ENCODE measurements at places on chromosomes 16 and 17.

DNA sequence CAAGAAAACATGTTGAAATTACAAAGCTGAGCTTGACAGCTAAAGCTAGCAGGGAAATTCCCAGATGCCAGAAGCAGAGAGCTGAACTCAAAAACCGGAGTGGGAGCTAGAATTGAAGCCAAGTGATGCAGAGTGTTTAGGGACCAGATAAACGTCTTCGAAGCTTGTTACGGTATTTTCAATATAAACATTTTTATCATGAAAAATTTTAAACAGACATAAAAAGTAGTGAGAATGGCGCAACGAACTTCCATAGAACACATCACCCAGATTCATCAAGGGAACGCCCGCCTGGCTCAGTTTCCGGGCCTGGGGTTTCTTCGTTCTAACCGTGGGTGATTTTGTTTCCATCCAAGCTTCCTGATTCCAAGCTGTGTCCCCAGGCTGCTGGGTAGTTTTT, 18.1 kb downstream of the SPNS2 start:
- no peak for DNase-seq

DNA sequence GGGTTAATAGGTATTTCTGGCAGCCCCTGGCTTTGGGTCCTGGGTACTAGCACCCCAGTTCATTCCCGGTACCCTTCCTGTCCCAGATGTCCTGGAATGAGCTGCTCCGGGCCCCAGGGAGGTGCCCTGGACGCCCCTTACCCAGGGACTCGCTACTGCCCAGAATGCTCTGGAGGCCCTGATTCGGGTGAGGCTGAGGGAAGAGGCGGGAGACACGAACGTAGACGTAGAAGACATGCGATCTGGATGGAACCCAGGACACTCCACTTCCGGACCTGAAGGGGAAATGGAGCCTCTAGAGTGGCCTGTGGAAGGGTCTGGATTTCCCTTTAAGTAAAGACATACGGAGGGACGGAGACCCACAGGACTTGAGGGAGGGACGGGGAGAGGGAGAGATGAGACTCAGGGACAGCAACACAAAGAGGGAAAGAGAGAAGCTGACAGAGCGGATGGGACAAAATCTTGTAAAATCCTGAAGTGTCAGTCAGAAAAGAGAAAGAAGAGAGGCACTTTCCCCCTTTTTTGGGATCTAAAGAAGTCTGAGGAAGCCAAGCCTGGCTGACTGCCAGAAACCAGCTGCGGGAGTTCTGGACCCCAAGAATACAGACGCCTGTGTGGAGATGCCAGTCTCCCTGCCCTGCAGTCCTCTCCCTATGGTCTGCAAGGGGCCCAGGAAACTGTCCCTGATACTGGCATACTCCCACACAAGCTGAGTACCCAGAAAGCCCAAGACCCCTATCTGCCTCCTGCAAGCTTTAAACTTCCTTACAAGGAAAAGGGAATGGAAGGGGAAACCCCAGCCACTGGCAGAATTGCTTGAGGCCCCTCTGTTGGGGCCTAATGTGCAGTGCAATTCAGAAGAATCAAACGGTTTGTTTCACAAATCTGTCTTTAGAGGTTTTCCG, 1.0 kb upstream of the HOXB13 start:
- DNase-seq, result no peak

GRCh38 chr16:66911801-66912200, 6.9 kb downstream of the CDH16 start:
- DNase-seq, result no peak

DNA sequence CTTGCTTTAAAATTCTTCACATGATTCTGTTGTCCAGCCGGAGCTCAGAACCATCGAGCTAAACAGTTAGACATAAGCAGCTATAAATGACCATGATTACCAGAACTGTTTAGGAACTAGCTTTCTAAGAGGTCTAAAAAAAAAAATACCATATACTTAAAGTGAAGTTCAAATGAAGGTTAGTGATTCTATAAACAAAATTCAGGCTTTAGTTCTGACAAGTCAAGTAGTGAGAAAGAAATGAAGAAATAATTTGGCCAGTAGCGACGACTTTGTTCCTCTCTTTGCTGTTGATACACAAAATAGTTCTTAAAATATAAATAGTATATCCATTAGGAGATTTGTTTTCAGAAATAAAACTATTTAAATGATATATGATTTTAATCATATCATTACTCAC, 27.7 kb downstream of the ABCA8 start:
- no peak for DNase-seq

- no peak for DNase-seq
Observed at GRCh38 chr16:28923231-28923587, 1.8 kb downstream of the RABEP2 start.

GRCh38 chr17:10620823-10621222, 36.3 kb downstream of the MYH3 start:
- no peak for DNase-seq

All from liver (tissue), 10 donors.